GOT3 (cell line): ENCODE measurements at places on chromosomes 7 and 10.

DNA sequence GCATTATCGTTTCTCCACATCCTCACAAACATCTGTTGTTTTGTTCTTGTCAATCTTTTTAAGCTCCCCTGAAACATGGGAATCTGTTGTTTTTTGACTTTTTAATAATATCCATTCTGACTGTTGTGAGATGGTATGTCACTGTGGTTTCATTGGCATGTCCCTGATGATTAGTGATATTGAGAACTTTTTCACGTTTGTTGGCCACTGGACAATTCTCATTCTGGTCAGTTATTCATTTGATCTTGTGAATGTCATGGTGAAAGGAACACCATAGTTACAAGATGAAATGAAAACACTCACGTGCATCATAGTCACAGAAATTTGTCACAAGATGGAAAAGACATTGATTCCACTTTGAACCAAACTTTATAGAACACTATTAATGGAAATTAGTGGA lies 20.5 kb upstream of the SGCE start:
- DNase-seq, result no peak

DNA sequence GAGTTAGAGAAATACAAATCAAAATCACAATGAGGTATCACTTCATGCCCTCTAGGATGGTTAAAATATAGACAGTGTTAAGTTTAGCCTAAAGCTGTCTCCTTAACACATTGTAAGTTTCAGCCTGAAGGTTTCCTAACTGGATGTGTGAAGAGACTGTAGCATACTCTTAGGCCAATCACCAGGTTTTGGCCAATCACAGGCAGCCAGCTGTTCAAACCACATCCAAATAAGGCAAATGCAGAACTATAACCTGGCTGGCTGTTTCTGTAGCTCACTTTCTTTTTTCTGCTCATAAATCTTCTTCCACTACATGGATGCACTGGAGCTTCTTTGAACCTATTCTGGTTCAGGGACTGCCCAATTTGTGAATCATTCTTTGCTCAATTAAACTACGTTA lies 19.7 kb downstream of the ESYT2 start:
- no peak for DNase-seq

DNA sequence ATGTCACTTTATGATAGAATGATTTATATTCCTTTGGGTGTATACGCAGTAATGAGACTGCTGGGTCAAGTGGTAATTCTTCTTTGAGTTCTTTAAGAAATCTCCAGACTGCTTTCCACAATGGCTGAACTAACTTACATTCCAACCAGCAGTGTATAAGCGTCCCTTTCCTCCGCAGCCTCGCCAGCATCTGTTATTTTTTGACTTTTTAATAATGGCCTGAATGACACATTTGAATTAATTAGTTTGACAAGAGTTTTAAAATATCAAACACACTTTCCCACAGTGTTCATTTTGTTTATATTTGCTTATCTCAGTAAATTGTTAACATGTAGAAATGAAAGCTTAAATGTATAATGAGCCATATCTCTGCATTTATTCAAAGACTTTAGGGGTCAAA lies 116.8 kb downstream of the TES start:
- DNase-seq, result no peak

- DNase-seq, result no peak
Observed at GRCh38 chr10:126650161-126650560, 20.3 kb downstream of the C10orf90 start.

- no peak for DNase-seq
Observed at GRCh38 chr7:122850528-122850927, 35.7 kb downstream of the CADPS2 start.

GRCh38 chr7:64867863-64868440 lies 35.1 kb upstream of the ZNF273 start:
- no peak for DNase-seq

DNA sequence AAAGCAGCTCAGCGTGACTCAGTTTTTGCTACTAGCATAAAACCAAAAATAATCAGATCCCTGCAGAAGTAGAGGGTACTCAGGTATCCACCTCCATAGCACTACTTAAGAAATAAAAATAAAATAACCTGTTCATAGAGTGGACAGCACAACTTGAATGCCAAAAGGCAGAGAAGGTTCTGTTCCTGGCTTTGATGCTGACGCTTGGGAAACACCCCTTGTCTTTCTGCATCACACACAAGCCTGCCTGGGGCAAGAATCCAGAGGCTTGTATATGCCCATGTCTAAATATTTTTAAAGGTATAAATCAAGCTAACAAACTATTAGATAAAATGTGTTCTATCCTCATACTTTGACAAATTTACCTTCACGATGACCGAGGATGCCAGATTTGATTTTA lies 207.3 kb downstream of the KIAA1217 start:
- no peak for DNase-seq

GRCh38 chr10:91215384-91215783 lies 5.1 kb upstream of the PCGF5 start:
- no peak for DNase-seq

DNA sequence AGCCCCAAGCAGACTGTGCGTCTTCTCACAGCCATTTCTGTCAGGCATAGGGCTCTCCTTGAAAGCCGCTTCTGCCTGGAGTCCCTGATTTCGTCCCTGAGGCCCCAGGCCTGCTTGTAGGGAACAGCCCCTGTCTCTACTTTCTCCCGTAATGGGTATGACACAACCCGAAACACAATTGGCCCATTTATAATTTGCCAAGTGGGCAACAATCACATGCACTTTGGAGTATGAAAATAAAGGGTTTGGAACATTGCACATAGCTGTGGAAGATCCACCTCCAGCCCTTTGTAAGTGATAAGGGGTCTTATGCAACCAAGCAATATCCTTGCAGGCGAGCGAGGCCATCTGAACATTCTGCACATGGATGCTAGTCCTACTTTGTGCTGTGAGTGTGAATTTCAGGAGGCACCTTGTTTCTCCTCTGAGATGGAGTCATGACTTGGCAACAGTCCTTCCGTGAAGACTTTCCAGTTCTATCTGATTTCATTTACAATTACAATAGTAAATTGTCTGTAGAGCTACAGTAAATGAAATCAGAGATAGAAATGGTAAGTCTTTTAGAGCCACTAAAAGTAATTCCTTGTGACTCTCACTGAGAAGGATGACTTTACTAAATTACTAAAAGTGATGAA lies 141.5 kb downstream of the CUBN start:
- no peak for DNase-seq

GRCh38 chr7:140551355-140552239 lies 72.3 kb upstream of the MKRN1 start:
- no peak for DNase-seq

- no peak for DNase-seq
Observed at GRCh38 chr10:126398924-126399323, 10.6 kb upstream of the ADAM12 start.

- no peak for DNase-seq
Observed at GRCh38 chr7:3117488-3118231, 74.0 kb upstream of the CARD11 start.

- DNase-seq, result no peak
Observed at GRCh38 chr7:102132209-102132752, 154.4 kb upstream of the SH2B2 start.

DNA sequence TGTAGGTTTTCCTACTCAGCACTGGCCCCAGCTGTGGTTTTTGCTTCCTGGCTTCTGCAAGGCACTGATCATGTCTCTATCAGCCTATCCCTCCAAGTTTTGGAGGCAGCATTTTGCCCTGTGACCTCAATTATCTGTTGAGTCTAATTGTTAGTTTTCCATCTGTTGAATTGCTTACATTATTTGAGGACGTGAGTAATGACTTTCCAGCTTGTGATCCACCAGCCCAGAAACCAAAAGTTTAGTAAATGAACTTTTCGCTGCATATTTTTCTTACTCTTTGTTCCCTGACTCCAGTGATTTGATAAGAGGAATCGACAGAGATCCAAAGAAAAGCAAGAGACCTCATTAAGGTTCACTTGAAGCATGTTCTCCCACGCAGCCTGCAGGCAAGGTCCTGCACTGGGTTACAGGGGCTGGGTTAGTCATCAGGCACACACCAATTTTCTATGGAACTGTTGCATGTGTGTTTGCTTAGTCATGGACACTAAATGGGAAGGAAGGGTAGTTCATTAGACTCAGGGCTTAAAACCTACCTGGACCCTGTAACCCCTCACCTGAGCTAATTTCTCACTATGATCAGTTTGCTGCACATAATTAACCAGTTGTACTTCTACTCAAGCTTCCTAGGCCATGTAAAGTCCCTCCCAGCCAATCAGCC lies 57.2 kb downstream of the AKR1E2 start:
- no peak for DNase-seq

DNA sequence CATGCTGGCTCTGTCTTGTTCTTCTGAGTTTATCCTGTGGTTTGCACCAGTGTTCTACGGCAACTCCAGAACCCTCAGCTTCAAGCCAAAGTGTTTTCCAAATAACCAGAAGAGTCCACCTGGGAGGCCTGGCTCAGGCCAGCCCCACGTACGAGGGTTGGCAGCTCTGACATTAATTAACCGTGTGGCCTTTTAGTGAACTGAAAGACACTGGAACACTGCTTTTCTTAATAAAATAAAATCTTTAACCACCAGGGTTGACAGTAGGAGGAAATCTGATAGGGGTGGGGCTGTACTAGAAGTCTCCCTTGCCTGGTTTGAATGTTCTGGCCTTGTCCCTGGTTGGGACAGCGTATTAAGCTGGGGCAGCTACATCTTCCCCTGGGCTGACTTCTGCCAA lies 64.9 kb downstream of the SYPL1 start:
- DNase-seq, result no peak

GRCh38 chr7:84939888-84940287 lies 247.0 kb downstream of the SEMA3D start:
- no peak for DNase-seq

- no peak for DNase-seq
Observed at GRCh38 chr7:151431768-151432311, 8.1 kb downstream of the CRYGN start.

- DNase-seq, result no peak
Observed at GRCh38 chr10:132320654-132321469, 11.1 kb upstream of the LRRC27 start.

DNA sequence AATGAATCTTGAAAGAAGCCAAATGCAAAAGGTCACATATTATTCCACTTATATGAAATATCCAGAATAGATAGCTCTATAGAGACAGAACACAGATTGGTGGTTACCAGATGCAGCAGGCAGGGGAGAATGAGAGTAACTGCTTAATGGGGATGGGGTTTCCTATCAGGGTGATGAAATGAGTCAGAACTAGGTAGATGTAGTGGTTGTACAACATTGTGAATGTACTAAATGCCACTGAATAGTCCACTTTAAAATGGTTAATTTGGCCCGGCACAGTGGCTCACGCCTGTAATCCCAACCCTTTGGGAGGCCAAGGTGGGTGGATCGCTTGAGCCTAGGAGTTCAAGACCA lies 9.4 kb upstream of the SLC25A28 start:
- DNase-seq, result no peak

DNA sequence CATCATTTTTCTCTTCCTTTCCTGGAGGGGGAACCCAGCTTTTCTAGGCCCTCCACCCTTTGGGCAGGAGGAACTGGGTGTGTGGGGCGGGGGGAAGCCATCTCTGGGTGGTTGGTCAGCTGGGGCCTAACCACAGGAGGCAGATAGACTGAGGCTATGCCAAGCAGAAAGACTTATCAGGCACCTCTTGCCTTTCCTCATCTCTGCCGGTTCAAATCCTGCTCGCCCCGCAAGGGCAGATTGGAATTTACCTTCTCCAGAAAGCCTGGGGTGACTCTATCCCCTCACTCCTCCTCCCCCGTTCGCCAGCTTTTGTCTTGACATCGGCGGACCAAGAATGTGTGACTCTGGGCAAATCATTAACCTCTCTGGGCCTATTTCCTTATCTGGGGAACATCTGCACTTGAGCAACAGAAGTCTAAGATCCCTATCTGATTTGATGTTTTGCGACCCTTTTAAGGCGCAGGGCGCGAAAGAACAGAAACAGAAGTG lies 584 bp upstream of the GARS1 start:
- DNase-seq, result no peak

- no peak for DNase-seq
Observed at GRCh38 chr7:130956417-130957136, 222.6 kb upstream of the KLF14 start.

GRCh38 chr7:130371046-130371445 lies 9.2 kb upstream of the CPA1 start:
- no peak for DNase-seq

- no peak for DNase-seq
Observed at GRCh38 chr7:134522601-134523000, 4.8 kb upstream of the AKR1B10 start.

- DNase-seq, result no peak
Observed at GRCh38 chr10:65818990-65819389, 1106.8 kb upstream of the LRRTM3 start.

DNA sequence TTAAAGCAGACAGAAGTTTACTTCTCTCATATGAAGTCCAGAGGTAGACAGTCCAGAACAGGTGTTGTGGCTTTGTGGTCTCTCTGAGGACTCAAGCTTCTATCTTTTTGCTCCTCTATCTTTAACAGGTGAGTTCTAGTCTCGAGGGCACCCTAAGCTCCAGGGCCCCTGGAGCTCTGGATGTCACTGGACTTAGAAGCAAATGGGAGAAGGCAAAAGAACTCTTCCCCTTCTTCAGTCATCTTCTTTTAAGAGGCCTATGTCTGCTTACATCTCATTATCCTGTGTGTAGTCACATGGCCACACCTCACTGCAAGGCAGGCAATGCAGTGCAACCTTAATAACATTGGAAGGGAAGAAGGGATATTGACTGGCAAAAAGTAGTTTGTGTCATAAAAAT lies 61.6 kb downstream of the ADCYAP1R1 start:
- no peak for DNase-seq

DNA sequence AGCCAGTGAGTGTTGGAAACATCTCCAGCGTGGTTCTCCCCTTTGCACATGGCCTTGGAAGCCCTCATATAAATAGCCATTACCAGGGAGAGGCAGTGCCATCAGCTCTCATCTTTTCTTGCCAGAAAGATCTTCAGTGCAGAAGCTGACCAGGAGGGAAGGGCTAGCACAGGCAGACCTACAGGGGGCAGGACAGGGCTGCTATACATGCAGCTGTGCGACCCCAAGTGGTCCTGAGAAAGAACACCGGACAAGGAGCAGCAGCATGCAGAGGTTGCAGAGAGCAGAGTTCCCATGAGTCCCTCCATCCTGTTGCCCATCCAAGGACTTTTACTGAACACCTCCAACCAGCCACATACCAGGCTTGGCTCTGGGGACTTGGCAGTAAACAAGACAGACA lies 17.1 kb downstream of the GRID1 start:
- DNase-seq, result no peak
